ENCODE measurements at places on chromosomes 7 and 10.
A peak's percentile ranks its signal among the peaks of the same experiment; 100 is the strongest.

DNA sequence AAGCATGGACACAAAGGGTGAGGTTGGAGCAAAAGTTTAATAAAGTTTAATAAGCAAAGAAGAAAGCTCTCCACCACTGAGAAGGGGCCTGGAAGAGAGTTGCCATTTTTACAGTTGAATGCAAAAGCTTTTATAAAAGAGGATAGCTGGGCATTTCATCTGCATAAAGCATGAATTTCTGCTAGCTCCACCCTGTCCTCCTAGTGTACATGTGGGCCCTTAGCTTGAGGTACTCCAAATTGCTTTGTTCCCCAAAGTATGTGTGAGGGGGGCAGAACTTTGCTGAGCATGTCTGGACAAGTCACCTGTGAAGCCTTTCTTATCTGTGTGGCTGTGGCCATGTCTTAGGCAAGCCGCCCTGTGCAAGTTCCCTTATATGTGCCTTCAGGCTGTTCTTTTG is 22.6 kb upstream of the CROT start:
- DNase-seq: no peak

DNA sequence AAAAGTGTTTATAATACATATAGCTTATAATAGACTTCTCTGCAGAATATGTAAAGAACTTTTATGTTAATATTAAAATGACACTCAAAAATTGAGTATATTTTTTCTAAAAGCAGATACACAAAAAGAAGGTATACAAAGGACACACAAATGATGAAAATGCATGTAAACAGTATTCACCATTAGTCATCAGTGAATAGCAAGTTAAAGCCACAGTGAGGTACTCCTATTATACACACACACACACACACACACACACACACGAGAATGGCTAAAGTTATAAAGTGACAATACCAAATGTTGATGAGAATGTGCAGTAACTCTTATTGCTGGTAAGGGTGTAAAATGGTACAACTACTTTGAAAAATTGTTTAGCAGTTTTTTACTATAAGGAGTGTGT is 92.9 kb downstream of the ITGB1 start:
- DNase-seq: no peak

DNA sequence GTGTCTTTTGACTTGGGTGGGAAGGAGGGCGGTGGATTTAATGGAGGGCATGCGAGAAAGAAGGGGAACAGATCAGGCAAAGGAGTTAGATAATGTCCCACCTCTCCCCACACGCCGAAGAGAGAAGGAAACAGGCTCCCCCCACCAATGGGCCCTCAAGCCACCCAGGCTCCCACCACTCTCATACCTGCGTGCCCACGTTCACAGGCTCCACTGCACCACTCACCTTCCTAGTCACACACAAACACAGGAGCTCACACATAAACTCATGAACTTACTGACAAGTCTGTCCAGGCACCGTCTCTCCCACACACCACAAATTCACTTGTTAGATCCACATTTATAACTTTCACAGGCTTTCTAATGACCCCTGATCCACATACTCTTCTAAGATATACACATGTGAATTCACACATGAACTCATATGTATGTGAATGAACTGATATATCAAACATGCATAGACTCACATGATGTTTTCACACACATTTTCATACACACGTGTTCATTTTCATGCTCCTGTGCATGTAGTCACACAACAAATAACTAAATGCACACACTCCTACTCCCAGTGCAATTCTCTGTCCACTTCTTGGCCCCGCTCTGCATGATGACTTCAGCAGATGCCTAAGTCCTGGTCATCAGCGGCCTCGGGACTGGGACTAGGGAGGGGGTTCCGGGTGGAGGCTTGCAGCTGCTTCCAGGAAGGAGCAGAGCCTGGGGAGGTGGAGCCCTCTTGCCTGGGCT is 1.5 kb downstream of the LZTS2 start:
- no peak for DNase-seq

GRCh38 chr7:2266911-2267310 is 24.9 kb downstream of the NUDT1 start:
- DNase-seq: peak; percentile 81

DNA sequence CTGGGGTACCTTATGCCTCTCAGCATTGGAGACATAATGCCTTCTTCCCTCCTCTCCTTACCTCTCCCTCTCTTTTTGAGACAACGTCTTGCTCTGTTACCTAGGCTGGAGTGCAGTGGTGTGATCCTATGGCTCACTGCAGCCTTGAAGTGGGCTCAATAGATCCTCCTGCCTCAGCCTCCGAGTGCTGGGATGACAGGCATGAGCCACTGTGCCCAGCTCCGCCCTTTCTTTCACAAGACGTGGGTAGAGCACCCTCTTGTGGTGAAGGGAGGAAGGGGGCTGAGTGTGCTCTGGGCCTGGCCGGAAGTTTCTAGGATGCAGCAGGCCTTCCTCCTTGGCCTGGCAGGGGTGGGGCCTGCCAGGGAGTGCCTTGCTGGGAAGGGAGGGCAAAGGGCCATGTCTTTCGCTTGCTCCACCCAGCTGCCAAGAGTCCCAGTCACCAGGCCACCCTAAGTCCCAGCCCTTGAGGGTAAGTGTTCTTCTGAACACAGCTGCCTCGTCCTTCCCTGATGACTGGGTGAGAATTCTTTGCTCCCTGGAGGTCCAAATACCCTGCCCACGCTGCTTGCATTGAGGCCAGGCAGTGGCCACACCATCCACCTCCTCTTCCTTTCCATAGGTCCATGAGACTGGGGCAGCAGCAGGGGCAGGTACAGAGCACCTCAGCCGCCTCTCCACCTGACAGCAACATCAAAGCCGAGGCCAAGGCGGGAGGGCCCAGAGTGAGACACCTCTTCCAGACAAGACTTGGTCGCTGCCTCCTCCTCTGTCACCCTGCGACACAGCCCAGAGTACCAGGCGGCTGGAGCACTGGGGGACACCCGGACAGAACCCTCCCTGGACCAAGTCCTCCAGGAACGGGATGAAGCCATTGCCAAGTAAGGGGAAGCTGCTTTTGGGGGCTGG is 3.7 kb downstream of the ABHD11 start:
- peak; percentile 84 for DNase-seq

DNA sequence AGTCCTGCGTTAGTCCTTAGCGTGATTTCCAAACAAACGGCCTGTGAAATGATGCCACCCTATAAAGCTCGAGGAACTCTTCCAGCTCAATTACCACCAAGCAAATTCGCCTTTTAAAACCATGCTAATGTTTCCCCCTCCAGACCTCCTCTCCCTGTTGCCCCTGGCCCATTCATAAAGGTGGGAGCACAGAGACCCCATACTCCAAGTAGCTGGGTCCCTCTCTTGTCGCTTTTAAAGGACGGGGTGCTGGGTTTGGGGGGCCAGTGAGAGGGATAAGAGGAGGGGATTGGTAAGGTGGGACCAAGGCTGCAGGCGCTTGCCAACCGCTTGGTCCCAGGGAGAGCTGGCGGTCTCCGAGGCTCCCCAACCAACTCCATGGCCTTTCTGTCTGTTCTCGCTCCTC is 1.2 kb downstream of the HMX2 start:
- DNase-seq: no peak

GRCh38 chr7:123023126-123023525 is 27.6 kb upstream of the TAS2R16 start:
- no peak for DNase-seq

GRCh38 chr7:52168085-52168484 is 851.5 kb upstream of the COBL start:
- DNase-seq: no peak

DNA sequence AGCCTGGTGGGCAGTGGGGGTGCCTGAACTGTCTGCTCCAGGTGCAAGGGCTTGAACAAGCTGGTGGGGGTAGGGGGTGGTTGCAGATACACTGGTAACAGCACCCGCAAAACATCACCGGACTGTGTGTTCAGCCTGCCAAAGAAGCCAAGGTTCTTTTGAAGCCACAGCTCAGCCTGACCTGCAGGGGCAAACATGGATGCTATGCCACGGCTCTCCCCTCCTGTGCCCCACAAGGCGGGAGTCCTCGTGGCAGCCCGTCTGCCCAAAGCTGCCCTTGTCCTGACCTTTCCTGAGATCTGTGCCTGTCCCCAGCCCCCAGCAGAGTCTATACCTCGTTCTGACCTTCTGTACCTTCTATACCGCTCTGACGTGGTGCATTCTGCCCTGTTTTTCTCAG is 285.7 kb downstream of the GLRX3 start:
- no peak for DNase-seq

All from RWPE1 (cell line).